ENCODE measurements at places on chromosomes 5 and 9.

GRCh38 chr9:132551556-132551955 is 30.9 kb upstream of the BARHL1 start:
- no peak for DNase-seq

DNA sequence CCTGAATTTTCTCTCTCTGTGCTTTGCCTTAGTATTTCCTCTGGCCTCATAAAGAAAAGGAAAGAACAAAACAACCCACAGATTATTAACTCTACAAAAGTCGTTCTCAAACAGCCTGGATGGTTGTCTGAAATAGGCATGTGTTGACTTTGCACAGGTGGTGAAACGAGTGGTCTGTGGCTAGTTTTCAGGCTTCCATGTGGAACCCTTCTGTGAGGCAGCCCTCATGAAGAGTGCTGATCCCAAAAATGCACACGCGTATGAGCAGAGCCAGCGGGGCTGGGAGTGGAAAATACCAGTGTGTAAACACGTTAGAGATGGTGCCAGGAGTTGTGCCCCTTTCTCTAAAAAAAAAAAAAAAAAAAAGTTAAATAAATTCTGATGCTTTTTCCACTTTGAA is 4.9 kb upstream of the PSAT1 start:
- no peak for DNase-seq

GRCh38 chr9:73091909-73092308 is 59.8 kb upstream of the ANXA1 start:
- DNase-seq, result no peak

GRCh38 chr5:96768708-96769251 is 39.0 kb downstream of the ERAP1 start:
- no peak for DNase-seq

DNA sequence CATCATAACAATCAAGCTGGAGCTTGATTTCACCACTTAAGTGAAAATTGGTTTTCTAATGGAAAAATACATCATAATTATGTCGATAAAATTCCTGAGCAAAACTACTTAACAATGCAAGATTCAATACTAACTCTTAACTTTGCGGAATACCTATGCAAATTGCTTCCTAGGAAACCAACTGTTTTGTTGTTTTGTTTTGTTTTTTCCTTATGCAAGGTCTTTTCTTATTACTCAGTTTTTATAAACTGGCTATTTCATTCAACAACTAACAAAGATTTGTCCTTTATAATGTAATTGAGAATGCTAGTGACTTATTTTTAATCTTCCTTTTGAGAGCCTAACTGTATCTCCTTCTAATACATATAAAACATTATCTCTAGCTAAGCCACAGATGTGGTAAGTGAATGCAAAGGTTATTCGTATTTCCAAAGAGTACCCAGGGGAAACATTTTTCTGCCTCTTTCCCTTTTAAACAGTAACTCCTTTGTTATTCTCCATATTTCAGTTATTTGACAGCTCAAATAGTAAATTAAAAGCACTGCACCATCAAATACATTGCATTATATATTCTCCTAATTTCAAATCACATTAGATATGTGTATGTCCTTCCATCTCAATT is 609.4 kb downstream of the SLCO4C1 start:
- DNase-seq, result no peak

DNA sequence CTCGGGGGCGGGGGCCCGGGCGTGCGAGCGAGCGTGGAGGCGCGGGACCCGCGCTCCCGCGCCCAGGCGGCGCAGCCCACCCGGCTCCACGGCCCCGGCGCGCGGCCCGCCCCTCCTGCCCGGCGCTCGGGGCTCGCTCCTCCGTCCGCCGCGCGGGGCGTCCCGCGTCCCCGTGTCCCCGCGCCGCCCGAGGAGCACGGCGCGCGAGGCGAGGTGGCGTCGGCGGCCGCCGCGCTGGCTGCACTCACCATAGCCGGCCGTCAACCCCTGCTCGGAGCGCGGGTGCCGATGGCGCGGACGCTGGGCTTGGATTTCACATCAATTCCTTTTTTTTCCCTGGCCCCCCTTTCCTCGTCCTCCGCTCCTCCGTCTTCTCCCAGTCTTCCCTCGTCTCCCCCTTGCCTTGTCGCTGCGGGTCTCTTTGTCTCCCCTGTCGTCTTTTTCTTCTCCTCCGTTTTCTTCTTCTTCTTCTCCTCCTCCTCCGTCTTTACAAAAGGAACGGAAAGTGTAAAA is 494 bp downstream of the PTCH1 start:
- peak; percentile 12 for DNase-seq

DNA sequence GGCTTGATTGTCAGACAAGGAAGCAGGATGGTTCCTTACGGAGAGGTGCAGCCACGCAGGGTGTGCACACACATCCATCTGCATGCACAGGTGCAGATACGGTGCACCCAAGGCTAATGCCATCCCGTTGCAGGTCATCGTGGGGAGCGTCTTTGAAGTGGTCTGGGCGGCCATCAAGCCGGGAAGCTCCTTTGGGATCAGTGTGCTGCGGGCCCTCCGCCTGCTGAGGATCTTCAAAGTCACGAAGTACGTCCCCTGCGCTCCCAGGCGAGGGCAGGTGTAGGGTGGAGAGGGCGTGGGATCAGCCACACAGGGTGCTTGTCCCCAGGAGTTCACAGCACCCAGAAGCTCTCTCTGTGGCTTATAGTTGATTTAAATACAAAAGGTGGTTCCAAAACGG is 106.4 kb downstream of the CACNA1B start:
- DNase-seq, result no peak

GRCh38 chr5:38607396-38607795 is 51.0 kb upstream of the LIFR start:
- peak; percentile 85 for DNase-seq

- no peak for DNase-seq
These were observed 126.2 kb upstream of the PCA3 start for GRCh38 chr9:76638001-76638400.

DNA sequence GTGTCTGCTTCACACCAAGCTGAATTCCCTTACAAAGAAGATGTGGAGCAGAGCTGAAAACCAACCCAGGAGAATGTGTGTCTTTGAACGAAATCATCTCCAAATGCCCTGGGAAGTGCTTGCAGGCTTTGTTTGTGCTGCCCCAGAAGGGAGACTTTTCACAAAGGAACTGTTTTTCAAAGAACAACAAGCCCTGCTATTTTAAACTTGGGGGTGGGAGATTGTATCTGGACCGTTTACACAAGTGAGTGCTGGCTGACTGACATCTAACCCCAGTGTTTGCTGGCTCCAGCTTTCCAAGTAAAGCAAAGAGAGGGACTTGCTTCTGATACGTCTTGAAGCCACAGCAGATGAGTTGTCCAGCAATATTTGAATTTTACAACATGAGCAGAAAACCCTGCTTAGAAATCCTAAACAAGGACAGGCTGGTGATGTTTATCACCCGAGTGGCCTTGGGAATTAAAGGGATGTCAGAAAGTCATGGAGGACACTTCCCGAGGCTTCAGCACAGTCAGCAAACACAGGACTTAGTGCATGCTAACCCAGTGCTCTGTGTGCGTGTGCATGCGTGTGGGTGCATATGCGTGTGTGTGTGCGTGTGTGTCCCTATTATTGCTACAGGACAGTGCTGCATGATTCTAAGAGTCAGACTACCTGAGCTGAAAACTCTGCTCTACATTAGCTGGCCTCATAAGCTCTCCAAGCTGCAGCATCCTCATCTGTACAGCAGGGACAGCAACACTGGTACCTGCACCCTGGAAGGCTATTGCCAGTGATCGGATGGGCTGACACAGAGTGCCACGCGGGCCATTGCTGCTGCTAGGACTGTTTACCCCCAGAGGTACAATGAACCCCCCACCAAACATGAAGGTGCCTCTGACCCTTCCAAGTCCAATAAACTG is 1.4 kb downstream of the ADAMTS12 start:
- DNase-seq, result peak; percentile 38

- DNase-seq, result no peak
These were observed 7.7 kb upstream of the DMRT2 start for GRCh38 chr9:1042466-1042865.

- peak; percentile 80 for DNase-seq
These were observed 149.0 kb upstream of the FST start for GRCh38 chr5:53331463-53331862.

DNA sequence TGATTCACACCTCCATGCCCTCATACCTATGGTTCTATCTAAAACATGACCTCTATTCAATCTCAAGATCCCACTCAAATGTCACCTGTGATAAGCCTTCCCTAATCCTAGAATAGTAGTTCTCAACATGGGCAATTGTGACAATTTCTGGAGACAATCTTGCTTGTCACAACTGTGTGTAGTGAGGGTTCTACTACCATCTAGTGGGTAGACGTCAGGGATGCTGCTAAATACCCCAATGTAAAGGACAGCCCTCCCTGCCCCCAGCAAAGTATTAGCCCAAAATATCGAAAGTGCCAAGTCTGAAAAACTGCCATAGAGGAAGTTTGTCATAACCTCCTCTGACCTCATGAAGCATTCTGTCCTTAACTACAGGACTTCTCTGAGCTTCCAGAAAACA is 32.0 kb downstream of the TBCA start:
- no peak for DNase-seq

DNA sequence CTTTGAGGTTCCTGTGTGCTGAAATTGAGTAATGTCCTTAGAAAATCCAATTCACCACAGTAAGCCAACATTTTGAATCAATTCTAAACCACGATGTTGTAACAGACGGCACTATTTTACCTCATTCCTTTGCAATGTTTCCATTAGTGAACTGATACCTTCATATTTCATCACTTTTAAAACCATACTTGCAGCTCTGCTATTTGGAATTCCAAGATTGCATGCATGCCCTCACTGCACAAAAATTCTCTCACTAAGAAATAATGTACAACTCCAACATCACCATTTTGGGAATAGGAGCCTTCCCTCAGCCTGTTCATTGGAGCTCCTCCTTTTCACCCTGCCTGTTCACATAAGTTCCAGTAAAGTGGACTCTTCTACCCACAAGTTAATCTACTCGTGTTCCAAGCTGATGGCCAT is 74.8 kb upstream of the TGFBR1 start:
- DNase-seq, result peak; percentile 99

- no peak for DNase-seq
These were observed 60.9 kb upstream of the ABL1 start for GRCh38 chr9:130774183-130774582.

DNA sequence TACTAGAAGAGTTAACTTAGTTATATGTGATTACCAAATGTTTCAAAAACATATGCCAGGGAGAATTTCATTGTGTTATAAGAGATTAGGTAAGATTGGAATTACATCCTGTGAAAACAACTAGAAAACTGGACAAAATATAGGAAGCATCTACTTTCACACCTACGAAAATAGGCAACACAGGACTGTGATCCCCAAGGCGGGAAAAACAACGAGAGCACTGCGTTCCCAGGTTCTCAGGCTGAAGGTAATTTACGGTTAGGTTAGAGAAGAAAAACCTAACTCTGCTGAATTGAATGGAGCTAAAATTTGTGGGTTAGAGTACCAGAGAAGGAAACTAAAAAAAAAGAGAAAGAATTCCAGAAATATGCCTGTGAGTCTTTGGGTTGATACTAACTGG is 28.4 kb downstream of the ACOT12 start:
- no peak for DNase-seq

GRCh38 chr5:111976705-111977435 is 219.9 kb upstream of the NREP start:
- peak; percentile 68 for DNase-seq

DNA sequence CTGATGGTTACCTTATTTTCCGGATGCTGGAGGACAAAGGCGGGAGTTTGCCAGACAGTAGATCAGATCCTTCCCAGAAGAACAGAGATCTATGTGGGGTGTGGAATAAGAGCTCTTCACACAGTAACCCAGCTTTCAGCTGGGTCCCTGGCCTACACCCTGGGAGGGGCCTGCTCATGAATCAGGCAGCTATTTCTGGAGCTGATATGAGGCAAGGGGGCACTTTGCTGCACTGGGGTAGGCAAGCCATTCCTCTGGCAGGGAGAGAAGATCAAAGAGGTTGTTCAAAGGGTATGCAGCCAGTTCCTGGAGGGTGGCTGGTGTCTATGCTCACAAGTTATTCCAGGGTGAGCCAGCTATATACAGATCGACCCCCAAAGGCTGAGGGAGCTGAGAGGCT is 48.6 kb downstream of the CYSTM1 start:
- no peak for DNase-seq

GRCh38 chr5:71658916-71659662 is 60.0 kb upstream of the CARTPT start:
- peak; percentile 10 for DNase-seq

GRCh38 chr5:105453216-105453807 is 1890.7 kb upstream of the NUDT12 start:
- no peak for DNase-seq

GRCh38 chr5:141040093-141040770 is 10.9 kb upstream of the PCDHB1 start:
- no peak for DNase-seq

DNA sequence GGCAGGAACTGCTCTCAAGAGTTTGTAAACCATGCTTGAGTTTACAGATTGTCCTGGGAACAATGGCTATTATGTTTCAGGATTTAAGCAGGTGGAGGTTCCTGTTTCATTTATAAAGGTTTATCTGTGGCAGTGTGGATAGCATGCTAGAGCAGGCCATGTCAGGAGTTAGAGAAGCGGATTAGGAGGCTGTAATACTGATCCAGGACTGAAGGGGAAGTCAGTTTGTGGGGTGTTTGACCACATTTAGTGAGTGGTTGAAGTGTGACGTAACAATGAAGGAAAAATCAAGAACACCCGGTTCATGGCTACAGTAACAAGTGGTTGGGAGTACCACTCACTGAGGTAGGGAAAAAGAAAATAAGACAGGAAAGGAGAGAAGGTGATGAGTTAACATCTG is 299.0 kb downstream of the TLR4 start:
- no peak for DNase-seq

DNA sequence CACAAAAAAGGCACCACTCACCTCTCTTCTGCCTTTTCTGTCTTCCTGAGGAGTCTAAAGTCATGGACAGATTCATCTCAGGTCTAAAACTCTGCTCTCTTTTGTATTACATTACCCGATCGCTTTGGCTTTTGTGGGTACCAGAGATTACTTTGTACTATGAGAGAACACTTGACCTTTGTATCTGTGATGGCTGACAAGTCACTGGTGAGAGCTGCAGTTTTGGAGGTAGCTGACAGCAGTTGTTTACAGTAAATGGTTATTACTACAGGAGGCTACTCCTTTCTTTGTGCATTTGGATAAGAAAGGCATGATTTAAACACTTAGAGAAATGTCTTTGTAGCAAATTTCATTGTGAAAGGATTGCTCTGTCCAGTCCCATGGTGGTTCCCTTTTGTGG is 307.3 kb downstream of the FBXL17 start:
- no peak for DNase-seq

DNA sequence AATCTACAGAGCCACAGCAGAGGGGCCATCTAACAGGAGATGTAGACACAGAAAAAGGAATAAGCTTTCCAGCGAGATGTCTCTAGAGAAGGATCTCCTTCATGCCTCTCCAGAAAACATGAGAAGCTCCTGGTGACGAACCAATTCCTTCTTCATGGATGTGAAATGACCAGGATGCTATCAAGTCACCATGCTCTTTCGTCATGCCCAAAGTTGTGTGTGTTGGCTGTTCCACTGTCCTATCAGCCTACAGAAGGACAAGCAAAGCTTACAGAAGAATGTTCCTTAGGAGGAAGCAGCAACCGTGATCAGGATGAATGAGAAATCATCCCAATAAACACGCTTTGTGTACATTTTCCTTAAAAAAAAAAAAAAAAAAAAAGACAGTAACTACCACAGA is 54.4 kb downstream of the ALDH7A1 start:
- no peak for DNase-seq

GRCh38 chr5:181058786-181059296 is 18.8 kb downstream of the BTNL9 start:
- DNase-seq, result no peak

All from AG10803 (cell line).